ENCODE measurements at places on chromosomes 11 and 22.

- DNase-seq, result peak; percentile 78
These were observed 44.5 kb upstream of the DKK3 start for GRCh38 chr11:12052676-12053605.

- DNase-seq, result no peak
These were observed 48.6 kb upstream of the ADA2 start for GRCh38 chr22:17267661-17268330.

DNA sequence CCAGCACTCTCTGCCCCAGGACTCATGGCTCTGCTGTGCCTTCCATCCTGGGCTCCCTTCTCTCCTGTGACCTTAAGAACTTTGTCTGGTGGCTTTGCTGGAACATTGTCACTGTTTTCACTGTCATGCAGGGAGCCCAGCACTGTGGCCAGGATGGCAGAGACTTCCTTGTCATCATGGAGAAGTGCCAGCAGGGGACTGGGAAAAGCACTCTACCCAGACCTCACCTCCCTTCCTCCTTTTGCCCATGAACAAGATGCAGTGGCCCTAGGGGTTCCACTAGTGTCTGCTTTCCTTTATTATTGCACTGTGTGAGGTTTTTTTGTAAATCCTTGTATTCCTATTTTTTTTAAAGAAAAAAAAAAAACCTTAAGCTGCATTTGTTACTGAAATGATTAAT is 2.9 kb upstream of the TTC36 start:
- DNase-seq, result no peak

- no peak for DNase-seq
These were observed 62.0 kb upstream of the YPEL1 start for GRCh38 chr22:21797444-21798221.

GRCh38 chr22:21650823-21651520 is 8.9 kb downstream of the SDF2L1 start:
- no peak for DNase-seq

DNA sequence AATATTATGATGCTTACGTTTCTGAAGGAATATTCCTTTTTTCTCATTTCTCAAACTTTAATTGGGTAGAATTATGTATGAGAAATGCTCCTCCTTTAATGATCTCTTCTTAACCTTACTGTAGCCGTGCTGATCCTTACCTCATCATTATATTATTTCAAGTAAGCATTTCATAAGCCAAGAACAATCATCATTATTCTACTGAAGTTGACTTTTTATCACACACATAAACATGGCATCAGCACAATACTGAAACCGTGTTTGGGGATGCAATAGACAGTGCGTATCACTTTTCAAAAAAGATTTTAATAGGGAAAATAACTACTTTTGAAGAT is 162.8 kb downstream of the ARHGAP42 start:
- DNase-seq, result no peak

GRCh38 chr11:35066783-35067423 is 72.1 kb upstream of the CD44 start:
- DNase-seq, result no peak

DNA sequence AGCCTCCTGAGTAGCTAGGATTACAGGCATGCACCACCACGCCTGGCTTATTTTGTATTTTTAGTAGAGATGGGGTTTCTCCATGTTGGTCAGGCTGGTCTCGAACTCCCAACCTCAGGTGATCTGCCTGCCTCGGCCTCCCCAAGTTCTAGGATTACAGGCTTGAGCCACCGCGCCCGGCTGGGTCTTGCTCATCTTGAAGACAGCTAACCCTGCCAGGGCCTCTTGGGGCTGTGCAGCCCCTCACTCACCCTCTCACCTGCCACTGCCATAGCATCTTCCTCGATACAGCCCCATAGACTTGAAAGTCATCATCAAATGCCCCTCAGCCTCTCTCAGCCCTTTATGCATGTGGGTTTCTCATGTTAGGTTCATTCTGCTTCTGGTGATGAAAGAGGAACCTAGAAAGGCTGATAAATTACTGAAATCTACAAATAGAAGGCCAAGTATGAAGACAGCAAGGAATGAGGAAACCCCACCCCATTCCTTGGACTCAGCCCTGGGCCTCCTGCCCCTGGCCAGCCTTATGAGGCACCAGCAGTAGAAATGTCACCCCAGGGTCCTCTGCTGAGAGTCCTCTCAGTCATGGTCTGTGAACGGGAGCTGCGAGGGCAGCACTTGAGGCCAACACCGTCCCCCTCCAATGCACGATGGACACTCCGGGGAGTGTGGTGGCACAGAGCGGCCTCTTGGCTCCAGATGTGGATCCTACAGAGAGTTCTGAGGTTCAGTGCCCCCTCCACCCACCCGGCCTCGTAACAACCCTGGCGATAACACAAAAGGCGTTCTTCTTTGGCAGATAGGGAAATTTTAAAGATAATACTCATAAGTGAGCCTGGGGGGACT is 24.8 kb downstream of the SCGB1A1 start:
- DNase-seq, result no peak

GRCh38 chr11:11148104-11148509 is 204.9 kb downstream of the CSNK2A3 start:
- no peak for DNase-seq

DNA sequence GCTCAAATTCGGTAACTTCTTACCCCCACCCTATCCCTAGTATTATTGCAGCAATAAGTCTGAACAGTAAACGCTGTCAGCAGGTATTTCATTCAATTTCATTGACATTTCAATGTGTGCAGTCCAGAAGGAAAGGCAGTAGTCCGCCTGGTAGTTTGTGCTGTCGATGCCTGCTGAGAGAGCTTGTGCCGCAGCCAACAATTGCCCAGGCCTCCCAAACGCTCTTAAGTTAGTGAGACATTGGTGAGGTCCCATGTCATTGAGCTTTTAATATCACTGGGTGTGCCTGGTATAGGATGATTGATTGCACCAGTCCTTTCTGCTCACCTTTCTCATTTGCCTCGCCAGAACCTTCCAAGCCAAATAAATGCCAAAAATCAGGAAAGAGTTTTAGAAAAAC is 28.1 kb downstream of the ALKBH3 start:
- DNase-seq, result no peak

DNA sequence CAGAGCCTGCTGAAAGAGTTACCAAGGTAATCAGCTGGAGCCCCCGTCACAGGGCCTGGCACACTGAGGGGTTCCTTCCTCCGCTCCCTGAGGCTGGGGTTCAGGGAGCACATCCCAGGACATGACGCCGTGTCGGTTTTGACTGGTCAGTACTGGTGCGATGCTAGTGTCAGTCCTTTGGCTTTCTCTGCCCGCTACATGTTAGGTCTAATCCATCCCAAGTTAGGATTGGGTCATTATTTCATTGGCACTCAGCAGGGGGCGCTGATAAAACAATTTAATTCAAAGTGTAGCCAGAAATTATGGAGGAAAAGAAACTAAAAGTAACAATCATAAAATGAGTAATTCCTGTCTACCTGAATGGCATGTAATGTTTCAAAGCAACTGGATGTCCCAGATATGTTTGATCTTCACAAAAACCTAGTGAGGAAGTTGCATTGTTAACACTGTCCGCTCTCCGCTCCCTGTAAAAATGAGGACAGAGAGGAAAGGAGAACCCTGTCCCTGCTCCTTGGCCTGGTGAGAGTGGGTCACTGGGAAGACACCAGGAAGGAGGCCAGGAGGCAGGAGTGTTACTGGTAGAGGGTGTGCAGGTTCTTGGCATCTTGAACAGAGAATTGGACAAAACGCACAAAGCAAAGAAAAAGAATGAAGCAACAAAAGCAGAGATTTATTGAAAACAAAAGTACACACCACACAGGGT is 27.1 kb downstream of the TSKU start:
- DNase-seq, result no peak

DNA sequence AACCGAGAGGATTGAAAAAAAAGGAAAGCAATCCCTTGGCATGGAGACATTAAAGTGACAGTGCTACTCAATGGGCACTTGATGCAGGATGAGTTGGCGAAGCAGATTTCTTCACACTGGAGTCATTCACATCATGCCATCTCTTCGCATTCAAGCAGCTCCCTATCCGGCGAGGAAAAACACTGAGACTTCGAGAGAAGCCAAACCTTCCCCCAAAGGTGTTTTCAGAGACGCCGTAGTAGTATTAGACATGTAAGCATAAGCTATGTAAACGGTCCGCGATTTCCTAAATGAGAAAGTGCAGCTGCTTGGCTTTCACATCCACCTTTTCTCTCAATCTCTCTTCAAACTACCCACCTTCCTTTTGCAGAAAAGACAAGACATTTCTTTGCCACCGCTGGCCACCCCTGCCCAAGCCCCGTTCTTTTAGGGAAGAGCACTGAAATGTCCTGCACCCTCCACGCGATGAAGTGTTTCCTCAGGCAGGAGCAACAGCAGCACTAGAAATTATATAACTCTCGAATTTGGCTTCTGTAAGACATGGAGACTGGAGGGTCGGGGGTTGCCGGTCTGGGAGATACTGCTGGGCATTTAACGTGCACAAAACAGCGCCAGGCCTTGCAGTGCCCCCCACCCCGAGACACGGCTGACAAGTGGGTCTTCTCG is at the start of gene DLG2:
Gene DLG2, minus strand, starts transcription at position 13 of the 666 bp plus-strand sequence.
- peak; percentile 18 for DNase-seq

- DNase-seq, result no peak
These were observed 15.2 kb upstream of the SERPIND1 start for GRCh38 chr22:20758688-20759087.

- DNase-seq, result no peak
These were observed 12.4 kb downstream of the GNAZ start for GRCh38 chr22:23082534-23083314.

- peak; percentile 47 for DNase-seq
These were observed 19.7 kb downstream of the NNMT start for GRCh38 chr11:114315749-114316368.

GRCh38 chr11:71252269-71252769 is at the start of gene SHANK2:
TSS of gene SHANK2 (minus strand) at chr11:71252577. CDS start at chr11:71147326, 105,251 bp downstream.
- no peak for DNase-seq

GRCh38 chr11:2328656-2329354 is 27.0 kb downstream of the TSPAN32 start:
- no peak for DNase-seq

DNA sequence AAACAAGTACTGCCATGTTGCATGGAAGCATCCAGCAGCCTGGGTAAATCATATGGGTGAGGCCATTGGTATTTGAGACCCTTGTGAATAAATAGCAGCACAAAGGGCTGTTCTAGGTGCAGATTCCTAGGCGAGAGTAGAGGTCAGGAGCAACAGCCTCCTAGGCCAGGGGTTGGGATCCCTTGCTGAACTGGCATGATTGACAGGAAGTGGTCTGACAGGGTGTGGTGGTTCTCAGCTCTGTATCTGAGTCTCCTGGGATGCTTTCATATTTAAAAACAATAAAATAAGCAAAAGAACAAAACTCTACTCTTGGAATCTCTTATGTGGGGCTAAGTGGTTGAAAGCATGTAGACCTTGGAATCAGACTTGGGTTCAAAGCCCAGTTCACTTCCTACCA is 35.8 kb downstream of the INSC start:
- DNase-seq, result no peak

GRCh38 chr11:13486926-13487660 is 8.7 kb downstream of the PTH start:
- DNase-seq, result peak; percentile 46

DNA sequence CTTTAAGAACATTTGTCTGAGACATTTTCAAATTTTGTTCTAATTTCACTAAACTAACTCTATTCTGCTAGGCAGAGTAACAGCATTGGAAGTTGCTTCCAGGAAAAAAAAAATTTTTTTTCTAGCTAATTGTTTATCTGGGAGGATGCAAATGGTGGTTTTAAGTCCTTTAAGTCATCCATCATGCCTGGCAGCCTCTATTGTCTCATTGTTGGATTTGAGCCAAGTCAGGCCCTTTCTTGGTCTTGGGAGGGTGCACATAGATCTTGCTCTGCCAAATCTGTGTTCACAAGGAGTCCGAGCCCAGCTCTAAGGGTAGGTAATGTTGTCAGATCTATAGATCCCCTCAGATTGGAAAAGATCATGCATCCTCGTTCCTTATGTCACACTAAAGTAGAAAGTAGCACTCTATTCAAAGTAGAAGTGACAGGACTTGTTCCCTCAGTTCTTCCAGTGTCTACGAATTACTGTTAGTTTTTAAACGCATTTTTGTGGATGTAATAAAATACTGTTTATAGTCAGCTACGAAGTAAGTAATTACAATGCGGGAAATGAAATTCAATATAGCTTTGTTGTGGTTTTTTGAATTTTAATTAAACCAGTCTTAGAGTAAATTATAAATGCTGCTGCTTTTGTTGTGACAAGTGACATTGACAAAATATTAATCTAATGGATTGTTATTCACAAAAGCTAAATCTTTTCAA is 166.0 kb upstream of the RASSF10 start:
- DNase-seq, result peak; percentile 89

DNA sequence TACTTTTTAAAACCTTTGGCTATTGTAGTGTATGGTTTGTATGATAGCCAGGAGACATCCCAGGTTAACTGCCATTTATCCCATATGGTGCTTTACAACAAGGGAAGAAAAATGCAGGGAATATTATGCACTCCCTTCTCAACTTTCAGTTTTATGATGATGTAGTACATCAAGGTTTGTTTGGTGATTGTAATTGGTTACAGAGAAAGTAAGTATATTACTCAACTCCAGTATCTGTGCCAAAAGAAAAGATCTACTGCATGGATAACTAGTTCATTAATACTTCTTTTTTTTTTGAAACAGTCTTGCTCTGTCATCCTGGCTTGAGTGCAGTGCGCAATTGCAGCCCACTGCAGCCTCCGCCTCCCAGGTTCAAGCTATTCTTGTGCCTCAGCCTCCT is 65.3 kb downstream of the BCL2L13 start:
- DNase-seq, result no peak

- DNase-seq, result no peak
These were observed 7.2 kb downstream of the ARHGEF12 start for GRCh38 chr11:120343429-120343828.

DNA sequence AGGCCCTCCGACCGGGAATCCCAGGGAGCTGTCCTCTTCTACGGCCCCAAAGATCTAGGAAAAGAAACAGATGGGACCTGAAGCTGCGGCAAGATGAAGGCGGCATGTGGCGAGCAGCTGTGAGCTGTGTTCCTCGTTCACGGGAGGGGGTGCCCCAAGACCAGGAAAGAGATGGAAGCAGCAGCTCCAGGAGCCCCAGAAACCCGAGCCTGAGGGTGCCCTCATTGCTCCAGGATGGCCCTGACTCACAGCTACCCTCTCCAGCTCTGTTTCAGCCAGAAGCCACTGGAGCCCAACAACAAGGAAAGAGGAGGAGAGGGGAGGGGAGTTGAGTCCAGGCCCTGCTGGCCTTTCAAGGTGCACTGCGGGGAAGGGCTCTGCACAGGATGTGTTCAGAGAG is 23.7 kb upstream of the NAP1L4 start:
- no peak for DNase-seq

All from NCI-H748 treated with DMSO at 0.1 percent for 48 hours (cell line).